ACHN (cell line): ENCODE measurements at places on chromosomes 5 and 9.
A peak's percentile ranks its signal among the peaks of the same experiment; 100 is the strongest.

DNA sequence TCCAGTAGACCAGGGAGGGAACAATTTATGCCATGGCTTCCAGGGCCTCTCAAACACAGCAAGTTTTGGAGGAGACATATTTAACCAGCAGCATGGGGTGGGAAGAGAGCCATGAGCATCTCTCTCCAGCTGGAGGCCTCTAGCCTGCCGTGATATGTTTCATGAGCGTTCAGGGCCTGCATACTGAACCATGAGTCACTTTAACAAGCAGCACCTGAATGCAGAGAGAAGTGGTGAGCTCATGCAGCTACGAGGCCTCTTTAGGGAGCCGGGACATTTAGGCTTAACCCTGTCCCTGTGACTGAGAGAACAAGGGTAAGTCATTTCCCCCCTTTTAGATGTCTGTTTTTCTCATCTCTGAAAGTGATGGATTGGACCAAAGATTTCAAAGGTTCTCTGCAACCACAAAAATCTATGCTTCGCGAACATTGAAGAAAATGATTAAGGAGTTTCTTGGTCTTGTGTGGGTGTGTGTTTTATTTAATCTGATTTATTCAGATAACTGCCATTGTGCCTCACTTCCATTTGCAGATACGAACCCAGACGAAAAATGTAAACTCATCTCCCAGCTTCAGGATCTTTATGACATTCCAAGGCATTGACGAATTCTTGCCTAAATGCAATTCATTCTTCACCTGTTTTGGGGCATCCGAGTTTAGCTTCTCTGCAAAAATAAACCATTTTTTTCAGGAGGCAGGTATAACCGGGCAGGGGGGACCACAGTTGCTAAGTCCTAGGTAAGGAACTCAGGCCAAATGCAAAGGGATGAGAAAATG, 157.0 kb downstream of the GABBR2 start:
- DNase-seq, result peak; percentile 9

DNA sequence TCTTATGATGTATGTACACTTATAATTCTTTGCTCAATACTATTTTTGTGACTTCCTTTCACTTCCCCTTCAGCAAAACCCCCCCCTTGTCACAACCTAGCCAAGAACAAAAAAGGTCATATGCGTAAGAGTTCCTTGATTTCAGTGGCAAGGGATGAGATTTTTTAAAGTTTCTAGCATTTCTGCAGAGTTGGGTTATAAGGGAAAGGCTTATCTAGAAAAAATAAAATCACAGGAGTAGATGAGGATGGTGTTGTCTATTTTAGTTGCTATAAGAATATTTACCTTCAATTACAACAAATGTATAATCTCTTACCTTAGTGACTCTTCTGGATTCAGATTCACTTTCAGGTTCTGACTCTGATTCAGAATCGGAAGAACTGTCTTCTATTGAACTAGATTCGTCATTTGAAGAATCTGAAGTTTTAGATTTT, 184.6 kb downstream of the AP3B1 start:
- DNase-seq, result no peak

DNA sequence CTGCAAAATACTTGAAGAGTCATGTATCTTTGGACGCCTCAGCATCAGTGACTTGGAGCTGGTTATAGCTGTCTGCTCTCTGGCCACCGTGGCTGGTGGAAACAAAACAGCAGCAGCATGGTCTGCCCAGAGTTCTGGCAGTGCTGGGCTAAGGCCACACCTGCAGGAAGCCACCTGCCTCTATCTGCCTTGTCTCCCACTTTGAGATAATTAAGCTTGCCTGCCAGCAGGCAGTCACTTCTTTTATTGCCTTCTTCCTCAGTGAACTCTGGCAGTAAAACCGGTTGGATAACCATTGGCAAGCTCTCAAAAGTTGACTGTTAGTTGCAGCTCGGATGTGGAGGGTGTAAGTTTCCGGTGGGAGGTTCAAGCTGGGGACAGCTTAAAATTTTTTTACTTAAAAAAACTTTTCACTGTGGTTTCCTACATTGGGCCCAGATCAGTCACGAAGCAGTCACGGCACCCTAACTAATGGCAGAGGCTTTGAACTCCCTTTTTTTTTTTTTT, 4.9 kb downstream of the SMIM3 start:
- no peak for DNase-seq

GRCh38 chr5:106019261-106019660, 1651.5 kb downstream of the EFNA5 start:
- DNase-seq, result no peak

DNA sequence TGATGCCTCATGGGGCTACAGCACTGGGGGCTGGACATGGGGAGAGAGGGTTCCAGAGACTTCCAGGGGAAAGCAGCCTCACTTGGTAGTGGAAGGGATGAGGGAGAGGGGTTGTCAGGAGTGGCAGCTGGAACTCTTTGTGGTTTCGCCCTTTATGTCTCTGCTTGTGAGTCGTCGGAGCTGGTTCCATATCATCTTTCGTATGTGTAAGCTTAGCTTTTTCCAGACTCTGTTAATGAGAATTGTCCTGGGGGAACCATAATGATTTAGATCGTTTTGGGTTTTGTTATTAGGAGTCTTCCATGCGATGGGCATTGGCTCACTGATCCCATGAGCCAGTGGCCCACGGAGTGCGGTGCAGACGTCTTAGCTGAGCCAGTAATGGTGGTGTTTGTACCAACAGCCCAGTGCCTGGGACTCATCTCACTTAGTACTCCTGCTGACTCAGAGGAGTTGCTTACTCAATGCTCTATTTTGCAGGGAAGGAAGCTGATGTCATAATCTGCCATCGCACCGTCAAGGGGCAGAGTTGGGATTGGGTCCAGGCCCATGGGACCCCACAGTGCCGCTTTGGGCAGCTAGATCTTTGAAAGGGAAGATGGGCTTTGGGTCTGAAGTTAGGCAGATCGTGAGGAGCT, 48.5 kb downstream of the NEK6 start:
- peak; percentile 67 for DNase-seq

- peak; percentile 47 for DNase-seq
Measured at GRCh38 chr5:68962757-68963484, 130.9 kb upstream of the SLC30A5 start.

- DNase-seq, result no peak
Measured at GRCh38 chr5:9715891-9716335, 85.8 kb upstream of the TAS2R1 start.

DNA sequence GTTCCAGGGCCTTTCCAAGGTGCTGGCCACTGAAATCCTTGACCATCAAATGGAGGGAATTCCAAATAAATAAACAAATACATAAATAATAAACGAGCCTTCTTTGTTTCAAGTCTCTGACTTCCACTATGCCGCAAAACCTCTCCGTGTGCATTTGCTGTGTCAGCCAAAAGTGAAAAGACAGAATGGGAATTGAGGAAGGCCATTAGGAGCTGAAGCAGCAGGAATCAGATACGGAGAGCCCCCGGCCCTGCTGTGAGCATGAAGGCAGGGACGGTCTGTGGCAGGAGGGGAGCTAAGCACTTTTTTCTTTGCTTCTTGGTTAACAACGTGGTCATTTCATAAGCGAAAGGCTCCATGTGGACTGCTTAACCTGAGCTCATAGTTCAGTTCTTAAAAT, 26.1 kb downstream of the PLPPR1 start:
- DNase-seq, result no peak

GRCh38 chr9:87708986-87709728, 16.8 kb upstream of the CTSL start:
- no peak for DNase-seq

GRCh38 chr5:153222936-153223335, 267.5 kb upstream of the GRIA1 start:
- no peak for DNase-seq

GRCh38 chr9:109791003-109791677, 11.1 kb downstream of the PALM2AKAP2 start:
- no peak for DNase-seq

- DNase-seq, result peak; percentile 28
Measured at GRCh38 chr5:90473396-90474234, 956 bp downstream of the MBLAC2 start.

- no peak for DNase-seq
Measured at GRCh38 chr5:41402845-41403244, 107.6 kb downstream of the PLCXD3 start.

GRCh38 chr9:108554831-108555230, 301.0 kb downstream of the ACTL7B start:
- DNase-seq, result no peak

- peak; percentile 38 for DNase-seq
Measured at GRCh38 chr9:110217656-110218099, 9.7 kb upstream of the C9orf152 start.

DNA sequence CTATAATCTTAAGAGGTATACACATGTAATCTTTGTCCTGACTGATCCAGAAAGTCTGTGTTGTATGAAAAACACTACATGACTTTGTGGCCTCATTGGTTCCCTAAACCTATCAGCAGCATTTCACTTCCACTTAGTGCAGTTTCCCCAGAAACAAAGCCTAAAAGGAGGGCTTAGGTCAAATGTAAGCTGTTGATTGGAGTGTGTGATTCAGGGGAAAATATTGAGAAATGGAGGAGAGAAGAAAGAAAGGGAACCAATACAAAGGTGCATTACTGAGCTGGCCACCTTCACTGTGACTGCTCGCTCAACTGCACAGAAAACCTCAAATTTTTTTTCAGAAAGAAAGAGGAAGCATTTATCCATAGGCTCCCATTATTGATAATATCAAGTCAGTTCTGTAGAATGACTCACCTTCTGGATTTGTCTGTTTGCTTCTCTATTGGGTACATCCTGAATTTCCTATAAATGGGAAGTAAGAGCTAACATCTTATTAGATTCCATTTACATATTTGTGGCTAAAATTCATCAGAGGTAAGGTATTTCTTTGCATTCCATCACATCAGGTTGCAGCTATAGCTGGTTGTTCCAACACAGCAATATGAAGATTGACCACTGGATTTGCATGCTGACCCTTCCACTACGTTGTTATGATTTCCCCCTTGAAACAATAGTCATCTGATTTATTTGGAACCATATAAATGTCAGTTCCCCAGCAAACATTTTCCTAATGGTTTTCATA, 10.3 kb upstream of the FST start:
- no peak for DNase-seq

- peak; percentile 76 for DNase-seq
Measured at GRCh38 chr5:84287951-84288350, 96.7 kb downstream of the EDIL3 start.

GRCh38 chr5:173954671-173955521, 34.1 kb upstream of the C5orf47 start:
- DNase-seq, result peak; percentile 63

- DNase-seq, result no peak
Measured at GRCh38 chr9:110890416-110890815, 147.9 kb downstream of the LPAR1 start.

GRCh38 chr5:42573386-42573785, 150.1 kb downstream of the GHR start:
- DNase-seq, result no peak

GRCh38 chr9:68552700-68553476, 12.2 kb upstream of the TMEM252 start:
- DNase-seq, result no peak

DNA sequence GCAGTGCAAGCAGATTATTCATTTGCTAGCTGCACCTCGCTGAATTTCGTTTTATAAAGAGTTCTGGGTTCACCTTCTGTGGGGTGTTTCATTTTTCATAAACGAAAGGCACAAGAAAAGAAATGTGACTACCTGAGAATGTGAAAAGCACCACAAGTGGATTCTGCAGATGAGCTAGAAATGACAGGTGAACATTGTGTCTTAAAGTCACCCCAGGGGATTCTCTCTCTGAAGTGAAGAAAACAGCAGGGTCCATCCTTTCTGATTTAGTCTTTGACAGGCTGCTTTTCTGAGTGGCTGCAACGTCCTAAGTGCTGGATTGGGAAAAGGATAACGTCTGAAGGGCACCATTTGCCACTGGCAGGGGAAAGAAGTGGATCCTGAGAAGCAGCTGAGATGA, 469.3 kb downstream of the SPATA31D1 start:
- DNase-seq, result no peak

- DNase-seq, result peak; percentile 88
Measured at GRCh38 chr5:125408448-125409233, 662.2 kb upstream of the ZNF608 start.

DNA sequence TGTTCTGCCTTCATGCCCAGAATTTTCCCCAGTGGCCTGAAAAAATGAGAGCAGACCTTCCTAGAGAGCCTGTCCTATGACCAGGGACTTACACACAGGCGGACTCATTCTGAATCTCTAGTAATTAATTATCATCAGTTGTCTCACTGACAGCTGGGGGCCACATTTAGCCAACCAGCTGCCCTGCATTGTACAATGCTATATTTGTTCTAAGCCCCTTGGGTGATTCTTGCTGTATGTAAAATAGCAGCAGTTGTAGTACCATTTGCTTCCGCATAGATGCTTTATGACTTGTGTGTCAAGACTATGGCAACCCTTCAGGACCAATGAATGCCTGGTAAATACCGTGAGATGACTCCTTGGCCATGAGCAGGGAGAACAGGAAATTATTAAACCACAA, 415.4 kb upstream of the SEMA6A start:
- DNase-seq, result no peak

- DNase-seq, result no peak
Measured at GRCh38 chr5:2278825-2279456, 396.2 kb upstream of the IRX4 start.

- DNase-seq, result no peak
Measured at GRCh38 chr9:127334725-127335124, 62.2 kb upstream of the SLC2A8 start.

DNA sequence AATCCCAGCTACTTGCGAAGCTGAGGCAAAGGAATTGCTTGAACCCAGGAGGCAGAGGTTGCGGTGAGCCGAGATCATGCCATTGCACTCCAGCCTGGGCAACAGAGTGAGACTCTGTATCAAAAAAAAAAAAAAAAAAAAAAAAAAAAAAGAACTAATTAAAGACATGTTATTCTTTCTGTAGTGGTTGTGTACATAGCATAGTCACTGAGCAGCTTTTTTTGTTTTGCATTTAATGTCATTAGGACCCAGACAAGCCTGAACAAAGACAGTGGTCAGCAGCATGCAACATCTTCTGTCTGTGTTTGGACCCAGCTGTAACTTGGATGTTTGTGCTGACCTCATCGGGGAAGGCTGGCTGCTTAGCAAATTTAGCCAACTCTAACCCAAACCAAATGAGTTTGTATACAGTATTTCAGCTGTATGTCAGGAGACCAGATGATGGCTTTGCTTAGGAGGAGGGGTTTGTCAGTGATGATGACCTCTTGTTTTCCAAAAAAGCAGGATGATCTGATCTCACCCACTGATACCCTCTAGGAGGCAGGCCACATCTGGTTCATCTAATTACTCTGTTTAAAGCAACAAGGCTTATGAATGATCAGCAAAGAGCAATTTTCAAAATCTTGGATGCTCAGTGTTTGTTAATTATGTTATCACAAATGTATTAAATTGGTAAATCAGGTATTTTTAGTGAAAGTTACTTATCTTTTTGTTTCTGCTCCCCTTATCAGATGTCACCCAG, 39.5 kb downstream of the SNCAIP start:
- DNase-seq, result no peak

GRCh38 chr5:132674671-132675506, 1.1 kb downstream of the IL4 start:
- peak; percentile 58 for DNase-seq
